ENCODE measurements at places on chromosomes 12 and 14.

DNA sequence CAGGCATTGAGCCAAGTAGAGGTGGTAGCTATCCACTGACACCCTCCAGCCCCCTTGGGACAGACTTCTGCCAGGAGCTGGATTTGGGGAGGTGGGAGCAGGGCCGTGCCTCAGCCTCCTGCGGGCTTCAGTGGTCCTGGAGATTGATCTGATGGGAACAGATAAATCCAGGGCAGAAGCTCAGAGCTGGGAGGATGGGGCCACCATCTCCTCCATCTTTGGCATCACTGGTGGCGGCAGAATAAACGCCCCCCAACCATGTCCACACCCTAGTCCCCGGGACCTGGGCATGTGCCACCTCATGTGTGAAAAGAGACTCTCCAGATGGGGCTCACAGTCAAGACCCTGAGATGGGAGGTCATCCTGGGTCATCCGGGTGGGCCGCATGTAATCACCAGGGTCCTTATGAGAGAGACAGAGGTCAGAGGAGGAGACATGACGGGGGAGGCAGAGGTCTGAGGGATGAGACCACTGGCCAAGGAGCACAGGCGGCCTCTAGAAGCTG, 209.6 kb upstream of the RTL1 start:
- DNase-seq, result no peak

- DNase-seq, result no peak
Measured at GRCh38 chr12:94427501-94428381, 31.9 kb downstream of the CEP83 start.

DNA sequence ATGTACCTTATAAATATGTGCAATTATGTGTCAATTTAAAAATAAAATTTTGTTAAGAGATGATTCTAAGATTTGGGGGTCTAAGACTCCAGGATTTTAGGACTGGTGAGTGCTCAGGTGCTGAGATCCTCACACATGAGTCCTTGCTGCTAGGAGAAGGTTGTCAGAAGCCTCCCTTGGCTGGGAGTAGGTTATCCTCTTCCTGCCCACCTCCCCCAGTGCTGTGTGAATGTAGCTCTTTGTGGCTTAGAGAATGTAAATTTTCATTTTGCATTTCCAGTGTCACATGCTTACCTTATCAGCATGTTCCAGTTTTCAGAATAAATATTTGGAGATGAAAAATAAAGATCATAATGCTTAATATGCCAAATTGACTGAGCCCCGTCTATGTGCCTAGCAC, 114.2 kb upstream of the MDM1 start:
- no peak for DNase-seq

GRCh38 chr14:101103321-101103901, 199.9 kb upstream of the RTL1 start:
- peak; percentile 30 for DNase-seq

DNA sequence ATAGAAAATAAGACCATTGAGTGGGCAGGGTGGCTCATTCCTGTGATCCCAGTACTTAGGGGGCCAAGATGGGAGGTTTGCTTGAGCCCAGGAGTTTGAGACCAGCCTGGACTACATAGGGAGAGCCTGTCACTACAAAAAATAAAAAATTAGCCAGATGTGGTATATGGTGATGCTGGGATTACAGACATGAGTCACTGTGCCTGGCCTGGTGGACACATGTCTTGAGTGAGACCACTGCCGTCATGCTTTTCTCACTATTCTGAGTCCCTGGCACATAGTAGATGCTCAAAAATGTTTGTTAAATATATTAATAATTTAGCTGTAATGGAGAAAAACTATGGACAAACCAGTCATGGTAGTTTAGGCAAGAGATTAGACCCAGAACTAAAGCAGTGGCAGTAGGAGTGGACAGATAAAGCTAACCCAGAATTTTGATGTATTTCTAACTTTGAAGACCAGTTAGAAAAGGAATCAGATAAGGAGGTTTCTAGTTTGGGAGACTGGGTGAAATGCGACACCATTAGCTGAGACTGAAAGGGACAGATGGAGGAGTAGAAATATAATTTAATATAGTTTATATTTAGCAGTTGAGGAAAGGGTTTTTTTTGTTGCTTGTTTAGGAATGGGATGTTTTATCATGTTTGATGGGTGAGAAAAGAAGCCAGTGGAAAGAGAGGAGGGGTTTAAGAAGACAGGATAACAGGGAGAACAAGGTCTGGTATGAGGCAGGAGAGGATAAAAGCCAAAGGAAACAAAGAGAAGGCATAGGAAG, 7.4 kb upstream of the PTGES3 start:
- DNase-seq, result no peak

GRCh38 chr12:57129321-57129842, 1.1 kb downstream of the LRP1 start:
- no peak for DNase-seq

GRCh38 chr12:12718381-12718759, 1.2 kb downstream of the CDKN1B start:
- DNase-seq, result no peak

DNA sequence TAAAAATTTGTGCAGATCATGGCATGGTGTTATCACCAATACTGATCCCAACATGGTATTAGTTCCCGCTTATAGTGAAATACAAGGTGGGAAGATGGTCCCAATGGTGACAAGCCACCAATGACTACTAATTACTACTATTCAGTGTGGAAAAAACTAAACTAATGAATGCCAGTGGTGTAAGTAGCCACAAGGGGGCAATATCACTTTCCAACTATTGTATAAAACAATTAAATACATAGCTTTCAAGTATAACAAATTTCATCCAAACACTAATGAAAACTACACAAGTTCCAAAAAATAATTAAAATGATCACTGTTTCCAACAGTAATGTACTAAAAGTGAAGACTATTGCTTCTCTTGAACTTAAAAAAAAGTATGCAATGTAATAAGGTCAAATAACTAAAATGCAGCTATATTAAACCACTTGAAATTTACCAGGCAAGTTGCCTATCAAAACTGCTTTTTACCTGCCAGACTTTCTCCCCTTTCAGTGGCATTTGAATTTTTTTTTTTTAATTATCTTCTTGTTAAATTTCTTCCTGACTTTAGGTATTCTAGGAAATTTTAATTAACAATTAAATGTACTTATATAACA, 58.0 kb downstream of the PAPLN start:
- DNase-seq, result no peak

DNA sequence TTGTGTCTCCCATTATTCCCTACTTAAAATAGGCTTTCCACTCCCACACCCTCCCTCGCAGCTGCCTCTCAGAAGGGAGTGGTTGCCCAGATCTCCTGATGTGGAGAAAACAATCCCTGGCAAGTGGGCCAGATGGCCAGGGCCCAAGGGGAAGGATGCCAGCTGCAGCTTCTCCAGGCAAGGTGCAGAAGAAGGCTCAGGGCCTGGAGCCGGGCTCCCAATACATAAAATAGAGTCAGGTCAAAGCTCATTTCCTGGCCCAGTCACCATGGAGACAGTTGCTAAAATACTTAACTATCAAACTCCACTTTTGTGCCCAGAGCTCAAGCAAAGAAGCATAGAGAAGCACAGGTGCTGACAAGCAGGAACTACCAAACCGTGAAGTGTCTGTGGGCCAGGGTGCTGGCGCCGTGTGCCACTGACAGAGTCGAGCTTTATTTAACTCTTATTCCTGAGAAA, 45.7 kb upstream of the ITPR2 start:
- DNase-seq, result no peak

DNA sequence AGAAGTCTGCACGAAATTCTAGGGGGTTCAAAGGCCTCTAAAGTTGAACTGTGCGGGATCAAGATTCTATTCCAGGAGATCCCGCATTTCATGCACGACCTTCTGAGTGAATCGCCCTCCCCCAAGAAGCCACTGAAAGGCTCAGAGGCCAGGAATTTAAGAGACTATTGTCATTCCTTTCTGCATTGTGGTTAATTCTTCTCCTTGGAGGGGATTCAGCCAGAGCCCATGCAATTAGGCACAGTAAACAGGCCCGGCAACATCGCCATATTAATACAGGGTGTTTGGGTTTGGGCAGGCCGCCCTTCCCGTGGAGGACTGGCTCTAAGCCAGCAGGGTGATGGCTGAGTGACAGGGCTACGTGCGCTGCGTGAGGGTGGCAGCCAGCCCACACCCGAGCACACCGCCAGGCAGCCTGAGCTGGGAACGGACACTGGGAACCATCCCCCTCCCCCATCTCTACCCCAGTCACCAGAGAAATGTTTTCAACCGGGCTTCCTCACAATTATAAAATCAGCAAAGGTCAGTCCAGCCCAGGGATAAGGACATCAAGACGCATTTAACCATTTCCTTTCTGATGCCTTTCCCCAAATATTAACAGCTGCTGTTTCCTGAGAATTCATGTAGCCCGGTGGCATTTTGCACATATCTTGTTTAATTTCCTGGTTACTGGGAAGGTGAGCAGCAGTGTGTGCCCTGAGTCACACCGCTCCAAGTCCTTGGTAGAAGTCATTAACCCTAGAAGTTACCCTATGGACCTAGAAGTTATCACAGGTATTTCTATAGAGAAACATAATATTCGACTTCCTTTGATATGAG, 12.5 kb downstream of the EGLN3 start:
- DNase-seq, result no peak

DNA sequence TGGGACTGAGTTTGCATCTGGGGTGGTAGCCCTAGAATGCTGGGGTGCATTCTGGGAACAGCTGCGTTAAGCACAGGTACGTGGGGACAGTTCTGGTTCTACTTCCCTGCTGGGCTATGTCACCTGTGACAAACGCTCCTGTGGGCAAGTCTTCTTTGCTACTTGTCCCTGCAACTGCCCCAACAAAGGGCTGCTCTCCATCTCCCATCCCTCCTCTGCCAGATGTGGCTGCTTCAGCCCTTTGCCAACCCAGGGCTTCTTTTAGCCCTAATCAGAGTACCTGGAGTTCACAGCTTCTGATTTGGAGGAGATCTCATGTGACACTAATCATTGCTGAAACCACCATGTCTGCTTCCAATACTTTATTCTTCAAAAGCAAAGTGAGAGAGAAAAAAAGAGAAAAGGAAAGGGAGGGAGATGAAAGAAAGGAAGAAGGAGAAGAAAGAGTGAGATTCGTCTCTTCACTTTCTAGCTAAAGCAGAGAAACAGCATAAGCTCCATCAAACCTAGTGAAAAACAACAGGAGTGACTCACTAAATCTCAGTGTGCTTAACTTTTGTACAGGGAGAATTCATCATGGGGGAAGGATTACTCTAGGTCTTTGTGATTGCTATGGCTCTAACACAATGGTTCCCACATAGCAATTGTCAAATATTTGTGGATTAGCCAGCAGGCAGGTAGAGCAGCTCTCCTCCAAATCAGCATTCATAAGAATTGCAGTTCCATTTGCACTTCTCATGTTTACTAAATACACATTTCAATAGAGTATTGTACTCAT, 174.8 kb downstream of the LRIG3 start:
- DNase-seq, result no peak

DNA sequence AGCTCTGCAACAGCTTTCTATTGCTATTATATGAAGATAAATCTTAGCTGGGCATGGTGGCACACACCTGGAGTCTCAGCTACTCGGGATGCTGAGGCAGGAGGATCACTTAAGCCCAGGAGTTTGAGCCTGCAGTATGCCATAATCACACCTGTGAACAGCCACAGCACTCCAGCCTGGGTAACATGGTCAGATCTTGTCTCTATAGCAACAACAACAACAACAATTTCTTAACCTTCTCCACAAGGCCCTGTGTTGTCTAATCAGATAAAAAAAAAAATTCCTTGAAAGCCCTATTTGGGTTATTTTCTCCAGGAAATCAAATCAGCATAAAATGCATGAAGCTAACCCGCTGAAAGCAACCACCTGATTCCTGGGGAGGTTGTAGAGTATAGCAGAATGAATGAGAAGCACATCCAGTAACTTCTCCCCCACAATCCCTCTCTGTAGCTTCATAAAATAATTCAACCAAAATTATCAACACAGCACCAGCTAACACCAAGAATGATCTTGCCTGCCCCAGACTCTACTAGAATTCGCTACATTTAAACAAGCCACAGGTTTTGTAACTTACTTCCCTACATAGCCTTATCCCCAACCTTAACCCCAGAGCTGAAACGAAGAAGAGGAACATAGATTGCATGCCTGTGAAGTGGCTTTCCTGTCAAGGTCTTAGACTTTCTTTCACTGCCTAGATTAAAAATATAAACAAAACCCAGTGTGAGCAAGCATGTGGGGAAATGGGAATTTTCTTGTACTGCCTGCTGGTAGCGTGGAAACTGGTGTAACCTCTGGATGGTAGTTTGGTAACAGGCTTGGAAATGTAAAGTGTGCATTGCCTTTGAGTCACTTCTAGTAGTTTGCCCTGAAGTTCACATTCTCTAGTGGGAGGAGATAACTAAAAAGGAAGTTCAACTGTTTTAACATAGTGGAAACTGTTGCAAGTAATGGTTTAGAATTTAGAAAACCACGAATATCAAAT, 6.0 kb upstream of the STK38L start:
- no peak for DNase-seq
